Stimulated activated CD4-positive, alpha-beta T cell treated with anti-CD3 and anti-CD28 coated beads, Interleukin-1b, Interleukin-23, amount 100 ng/mL, for 24 hours (primary cell): ENCODE measurements at places on chromosomes 6 and 20.

GRCh38 chr6:11218102-11218442 is 14.4 kb downstream of the NEDD9 start:
- no peak for DNase-seq

- DNase-seq, result no peak
These were observed 285.8 kb upstream of the SULF2 start for GRCh38 chr20:48070991-48071652.

DNA sequence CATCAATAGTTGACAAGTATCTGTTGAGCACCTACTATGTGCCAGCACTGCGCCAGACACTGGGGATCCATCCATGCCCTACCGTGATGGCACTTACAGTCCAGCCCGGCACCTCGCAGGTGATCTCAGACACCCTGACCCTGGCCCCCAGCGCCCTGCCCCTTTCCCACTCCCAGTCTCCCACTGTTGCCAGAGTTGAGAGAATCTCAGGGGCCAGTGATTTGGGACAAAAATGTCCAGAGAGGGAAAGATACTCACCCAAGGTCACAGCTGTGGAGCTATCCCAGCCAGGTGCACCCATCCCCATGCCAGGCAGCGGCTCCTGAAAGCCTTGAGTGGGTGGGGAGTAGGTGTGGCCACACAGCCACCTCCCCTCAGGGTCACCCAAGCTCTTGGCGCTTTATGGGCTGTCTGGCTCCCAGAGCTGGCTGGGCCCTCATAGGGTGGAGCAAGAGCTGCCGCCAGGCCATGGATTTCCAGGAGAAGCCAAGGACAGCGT is 3.3 kb downstream of the PI16 start:
- no peak for DNase-seq

DNA sequence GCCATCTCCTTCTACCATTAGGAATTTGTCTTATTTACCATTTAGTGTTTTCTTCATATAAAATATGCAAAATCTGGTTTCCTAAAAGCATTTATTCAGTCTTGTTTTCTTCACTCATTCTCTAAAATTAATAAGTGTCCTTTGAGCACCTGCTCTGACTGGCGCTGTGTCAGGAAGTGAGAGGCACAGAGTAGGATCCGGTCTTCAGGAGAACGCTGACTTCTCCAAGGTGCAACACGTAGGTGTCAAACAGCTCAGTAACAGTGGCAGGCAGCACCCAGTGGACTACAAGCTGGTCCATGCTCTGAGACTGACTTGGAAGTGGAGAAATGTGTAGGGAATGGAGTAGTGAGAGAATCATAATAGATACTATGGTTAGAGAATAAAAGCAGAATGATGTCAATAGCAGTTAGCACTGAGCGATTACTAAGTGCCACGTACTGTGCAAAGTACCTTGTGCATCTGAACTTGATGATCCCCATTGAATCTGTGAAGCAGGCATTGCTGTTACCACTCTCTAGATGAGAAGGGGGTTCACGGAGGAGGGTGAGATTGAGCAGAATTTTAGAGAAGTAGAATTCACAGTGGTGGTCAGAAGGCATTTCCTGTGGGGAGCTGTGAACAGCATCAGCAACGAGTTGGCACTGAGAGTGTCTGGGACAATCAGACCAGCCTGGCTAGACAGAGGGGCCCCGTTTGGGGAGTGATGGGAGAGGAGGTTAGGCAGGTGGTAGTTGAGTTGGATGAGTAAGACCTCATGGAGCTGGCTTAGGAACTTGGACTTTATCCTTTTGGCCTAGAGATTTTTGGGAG is 569.8 kb downstream of the QKI start:
- DNase-seq, result no peak

GRCh38 chr20:63226042-63226943 is 9.4 kb upstream of the BIRC7 start:
- no peak for DNase-seq

DNA sequence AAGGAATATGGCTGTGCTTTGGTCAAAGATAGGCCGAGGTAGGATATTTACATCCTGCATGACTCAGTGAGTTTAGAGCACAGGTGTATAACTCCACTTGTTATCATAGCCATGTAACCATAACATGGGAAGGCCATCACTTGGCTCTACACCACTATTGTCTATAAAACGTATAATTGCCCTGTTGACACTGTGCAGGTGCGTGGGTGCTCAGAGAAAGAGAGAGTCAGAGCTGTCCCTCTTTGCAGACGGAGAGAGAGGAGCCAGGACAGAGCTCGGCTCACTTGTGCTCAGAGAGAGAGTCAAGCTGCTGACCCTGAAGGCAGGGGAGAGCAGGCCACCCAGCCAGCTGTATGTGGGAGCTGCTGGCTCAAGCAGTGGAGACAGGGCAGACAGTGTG is 46.0 kb downstream of the OR2B6 start:
- DNase-seq, result no peak

DNA sequence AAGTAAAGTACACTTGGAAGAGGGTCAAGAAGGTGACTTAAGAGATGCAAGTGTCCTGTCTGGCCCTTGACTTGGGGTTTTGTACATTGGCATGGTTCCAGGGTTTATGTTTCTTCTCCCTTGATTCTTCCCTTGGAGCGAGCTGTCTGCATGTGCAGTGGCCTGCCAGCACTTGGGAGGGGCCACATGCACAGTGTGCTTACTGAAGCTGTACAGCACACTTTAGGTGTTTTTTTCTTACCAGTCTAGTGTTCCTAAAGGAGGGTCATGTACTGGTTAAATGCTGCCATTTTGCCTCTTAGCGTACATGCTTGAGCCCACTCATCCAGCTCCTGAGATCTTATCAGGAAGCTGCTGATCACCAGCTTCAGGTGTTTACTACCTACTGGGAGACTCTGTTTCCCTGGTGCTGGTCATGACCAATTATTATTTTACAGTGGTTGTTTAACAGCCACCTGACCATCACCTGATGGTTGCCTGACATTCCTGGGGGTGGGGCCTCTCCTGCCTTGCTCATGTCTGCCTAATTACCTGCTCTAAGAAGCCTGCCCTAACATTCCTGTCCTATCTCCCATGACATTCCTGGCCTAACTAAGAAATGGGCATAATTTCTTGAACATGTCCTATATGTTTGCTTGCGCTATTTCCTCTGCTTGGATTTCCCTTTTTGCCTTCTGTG is 182.9 kb downstream of the MCHR2 start:
- DNase-seq, result no peak

DNA sequence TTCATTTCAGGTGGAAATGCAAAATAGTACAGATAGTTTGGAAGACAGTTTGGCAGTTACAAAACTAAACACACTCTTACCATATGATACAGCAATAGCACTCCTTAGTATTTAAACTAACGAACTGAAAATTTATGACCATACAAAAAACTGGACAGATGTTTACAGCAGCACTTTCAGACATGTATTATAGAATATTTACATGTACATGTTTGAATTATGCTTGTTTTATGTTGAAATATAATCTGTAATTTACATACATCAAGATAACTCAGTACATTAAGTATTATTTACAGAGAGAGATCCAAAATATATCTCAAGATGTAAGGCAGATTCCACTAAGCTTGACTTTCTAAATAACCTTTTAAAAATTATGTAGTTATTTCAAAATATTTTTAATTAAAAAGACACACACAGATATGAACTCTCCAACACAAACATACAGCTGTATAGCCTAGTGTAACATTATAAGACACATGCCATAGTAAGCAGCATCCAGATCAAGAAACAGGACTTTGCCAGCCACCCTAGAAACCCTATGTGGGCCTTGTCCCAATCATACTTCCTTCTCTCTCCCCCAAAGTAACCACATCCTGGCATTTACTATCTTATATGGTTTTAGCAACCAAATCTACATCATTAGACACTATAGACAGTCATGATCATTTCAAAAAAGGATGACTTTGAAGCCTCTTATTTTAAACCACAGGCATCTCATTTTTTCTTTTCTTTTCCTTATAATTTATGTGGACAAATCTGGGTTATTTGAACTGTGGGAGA is 82.2 kb downstream of the MAN1A1 start:
- no peak for DNase-seq

GRCh38 chr6:157861184-157861583 is 38.1 kb downstream of the SNX9 start:
- no peak for DNase-seq

DNA sequence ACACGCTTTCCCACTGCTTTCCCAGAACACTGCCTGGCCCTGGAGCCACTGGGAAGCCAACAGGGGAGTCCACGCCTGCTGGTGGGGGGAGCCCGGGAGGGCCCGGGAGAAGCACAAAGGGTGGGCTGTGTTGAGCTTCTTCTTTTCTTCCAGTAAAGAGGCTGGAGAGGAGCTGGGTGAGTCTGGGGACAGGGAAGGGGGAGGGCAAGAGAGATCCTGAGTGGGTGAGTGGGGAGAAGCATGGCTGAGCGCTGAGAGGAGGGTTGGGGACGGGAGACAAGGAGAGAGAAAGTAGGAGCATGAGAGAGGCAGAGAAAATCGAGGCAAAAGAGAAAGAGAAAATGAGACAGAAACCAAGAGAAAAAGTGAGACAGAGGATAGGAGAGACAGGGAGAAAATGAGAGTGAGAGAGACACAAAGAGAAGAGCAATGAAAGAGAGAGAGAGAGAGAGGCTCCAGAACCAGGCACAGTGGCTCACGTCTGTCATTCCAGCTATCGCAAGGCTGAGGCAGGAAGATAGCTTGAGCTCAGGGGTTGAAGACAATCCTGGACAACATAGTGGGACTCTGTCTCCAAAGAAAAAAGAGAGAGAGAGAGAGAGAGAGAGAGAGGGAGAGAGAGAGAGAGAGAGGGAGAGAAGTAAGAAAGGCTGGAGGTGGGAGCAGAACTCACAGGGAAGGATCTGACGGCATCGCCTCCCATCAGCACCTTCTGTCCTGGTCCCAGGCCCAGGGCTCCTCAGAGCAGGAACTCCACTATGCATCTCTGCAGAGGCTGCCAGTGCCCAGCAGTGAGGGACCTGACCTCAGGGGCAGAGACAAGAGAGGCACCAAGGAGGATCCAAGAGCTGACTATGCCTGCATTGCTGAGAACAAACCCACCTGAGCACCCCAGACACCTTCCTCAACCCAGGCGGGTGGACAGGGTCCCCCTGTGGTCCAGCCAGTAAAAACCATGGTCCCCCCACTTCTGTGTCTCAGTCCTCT is 2.0 kb downstream of the LST1 start:
- DNase-seq, result no peak

DNA sequence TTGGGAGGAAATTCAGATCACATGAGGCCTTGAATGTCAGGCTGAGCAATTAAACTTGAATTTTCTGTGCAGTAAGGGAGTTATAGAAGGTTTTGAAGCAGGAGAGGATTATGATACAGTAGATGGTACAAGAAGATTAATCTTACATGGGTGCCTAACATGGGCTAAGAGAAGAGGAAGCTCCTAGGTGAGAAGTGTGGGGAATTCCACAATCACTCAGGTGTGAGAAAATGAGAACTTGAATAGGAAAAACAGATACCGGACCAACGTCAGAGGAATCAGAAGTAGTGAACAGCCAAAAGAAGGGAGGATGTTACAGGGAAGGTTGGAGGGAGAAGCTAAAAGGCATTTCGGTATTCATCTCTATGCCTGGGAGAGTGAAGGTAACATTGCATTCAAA is 250.7 kb upstream of the SLC35B3 start:
- no peak for DNase-seq

DNA sequence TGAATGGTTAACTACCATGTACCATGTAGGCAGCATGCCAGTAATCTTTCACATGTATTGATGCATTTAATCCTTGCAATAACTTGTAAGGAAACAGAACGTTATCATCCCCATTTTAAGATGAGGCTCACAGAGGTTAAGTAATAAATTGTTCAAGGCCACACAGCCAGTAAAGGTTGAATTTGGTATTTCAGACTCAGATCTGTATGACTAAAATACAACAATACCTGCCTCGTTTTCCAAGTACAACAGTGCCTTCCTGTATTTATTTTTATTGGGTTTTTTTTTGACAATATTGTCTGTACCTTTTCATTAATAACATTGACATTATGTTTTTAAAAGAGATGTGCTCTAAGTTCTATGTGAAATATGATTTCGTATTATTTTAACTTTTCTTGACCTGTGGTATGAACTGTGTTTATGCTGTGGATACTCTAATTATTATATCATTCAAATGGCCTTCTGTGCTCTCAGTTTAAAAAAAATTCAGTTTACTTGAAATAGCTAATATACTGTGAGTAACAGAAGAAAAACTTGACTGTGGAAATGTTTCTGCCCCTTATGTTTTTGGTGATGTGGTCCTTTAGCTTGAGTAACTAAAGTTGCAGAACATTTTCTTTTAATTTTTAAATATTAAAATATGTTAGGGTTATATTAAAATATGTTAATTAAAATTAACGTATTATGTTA is 39.7 kb downstream of the XRN2 start:
- no peak for DNase-seq

DNA sequence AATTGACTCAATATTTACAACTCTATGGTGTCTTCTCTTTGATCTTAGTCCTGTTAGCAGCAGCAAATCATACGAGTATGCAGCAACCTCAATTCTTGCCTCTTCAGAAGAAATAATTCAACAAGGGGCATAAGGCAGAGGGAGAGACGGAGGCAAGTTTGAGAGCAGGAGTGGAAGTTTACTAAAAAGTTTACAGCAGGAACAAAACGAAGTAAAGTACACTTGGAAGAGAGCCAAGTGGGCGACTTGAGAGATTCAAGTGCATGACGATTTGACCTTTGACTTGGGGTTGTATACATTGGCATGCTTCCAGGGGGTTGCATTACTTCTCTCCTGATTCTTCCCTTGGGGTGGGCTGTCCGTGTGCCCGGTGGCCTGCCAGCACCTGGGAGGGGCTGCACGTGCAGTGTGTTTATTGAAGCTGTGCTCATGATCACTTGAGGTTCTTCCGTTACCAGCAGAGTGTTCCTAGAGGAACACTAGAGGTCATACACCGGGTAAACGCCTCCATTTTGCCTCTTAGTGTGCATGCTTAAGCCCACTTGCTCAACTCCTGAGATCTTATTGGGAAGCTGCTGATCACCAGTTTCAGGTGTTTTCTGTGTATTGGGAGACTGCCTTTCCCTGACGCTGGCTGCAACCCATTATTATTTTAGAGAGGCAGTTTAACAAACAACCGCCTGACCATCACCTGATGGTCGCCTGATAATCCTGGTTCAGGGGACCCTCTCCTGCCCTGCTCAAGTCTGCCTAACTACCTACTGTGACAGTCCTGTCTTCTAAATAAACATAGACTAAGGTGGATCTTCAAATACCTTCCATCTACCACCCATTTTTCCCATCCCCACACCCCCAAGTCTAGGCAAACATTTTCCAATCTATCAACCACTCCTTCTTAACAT is 172.4 kb upstream of the MYLIP start:
- no peak for DNase-seq

DNA sequence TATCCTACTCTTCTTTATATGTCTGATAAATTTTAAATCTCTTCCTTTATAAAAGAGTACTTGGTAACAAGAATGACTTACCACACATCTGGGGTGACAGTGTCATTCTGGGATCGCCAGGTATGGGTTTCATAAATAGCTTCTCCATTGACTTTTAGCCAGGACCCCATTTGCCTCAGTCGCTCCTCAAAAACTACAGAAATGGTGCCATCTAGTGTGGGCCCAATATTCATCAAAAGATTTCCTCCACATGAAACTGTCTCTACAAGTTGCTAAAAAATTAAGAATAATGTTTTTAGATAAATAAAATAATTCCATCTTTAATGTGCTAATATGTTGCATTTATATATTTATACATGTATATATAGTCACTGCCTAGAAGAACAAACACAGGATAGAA is 9.7 kb downstream of the FUCA2 start:
- no peak for DNase-seq
